ENCODE measurements at places on chromosomes 12 and 14.

GRCh38 chr14:52553002-52553670 lies 500 bp downstream of the GPR137C start:
- peak; percentile 17 for DNase-seq

- DNase-seq = no peak
Observed at GRCh38 chr12:106276032-106276740, 26.3 kb upstream of the TCP11L2 start.

GRCh38 chr12:132665794-132666193 lies 21.3 kb downstream of the POLE start:
- DNase-seq = no peak

GRCh38 chr14:89681086-89682018 lies 264.3 kb upstream of the FOXN3 start:
- DNase-seq = no peak

DNA sequence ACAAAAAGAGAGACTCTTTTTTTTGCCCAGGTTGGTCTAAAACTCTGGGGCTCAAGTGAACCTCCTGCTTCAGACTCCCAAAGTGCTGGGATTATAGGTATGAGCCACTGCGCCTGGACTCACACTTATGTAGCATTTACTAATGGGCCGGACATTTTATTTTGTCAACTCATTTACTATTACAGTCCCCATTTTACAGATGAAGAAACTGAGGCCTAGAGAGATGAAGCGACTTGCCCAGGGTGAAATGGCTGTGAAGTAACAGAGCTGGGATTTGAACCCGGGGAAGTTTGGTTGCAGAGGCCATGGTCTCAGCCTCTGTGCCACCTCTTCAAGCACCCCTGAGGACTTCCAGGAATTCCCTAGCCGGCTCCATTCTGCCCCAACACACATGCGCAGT lies 9.4 kb downstream of the HPD start:
- DNase-seq = no peak

- no peak for DNase-seq
Observed at GRCh38 chr12:52585066-52585465, 11.4 kb upstream of the KRT74 start.

DNA sequence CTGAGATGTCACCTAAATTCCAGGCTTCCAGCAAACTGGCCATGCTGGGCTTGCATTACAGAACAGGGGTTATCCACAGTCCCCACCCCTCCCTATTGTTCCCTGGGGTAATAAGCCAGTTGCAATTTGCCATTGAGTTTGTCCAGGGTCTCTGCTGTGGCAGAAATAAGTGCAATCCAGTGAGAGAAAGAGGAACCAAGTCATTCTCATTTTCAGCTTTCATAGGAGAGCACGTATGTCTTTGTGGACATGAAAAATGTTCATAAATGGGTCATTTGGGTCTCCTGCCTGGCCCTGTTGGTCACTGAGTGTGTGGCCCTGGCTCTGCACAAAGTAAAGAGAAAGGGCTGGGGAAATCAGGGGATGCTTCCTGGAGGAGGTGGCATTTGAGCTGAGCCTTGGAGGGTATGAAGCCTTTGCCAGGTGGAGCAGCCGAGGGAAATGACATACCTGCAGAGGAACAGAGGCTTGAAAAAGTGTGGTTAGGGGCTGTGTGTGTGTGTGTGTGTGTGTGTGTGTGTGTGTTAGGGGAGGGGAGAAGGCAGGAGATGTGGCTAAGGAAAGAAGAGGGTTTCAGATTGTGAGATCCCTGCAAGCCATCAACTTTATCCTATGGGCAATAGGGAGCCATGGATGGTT lies 29.3 kb downstream of the CMKLR1 start:
- DNase-seq = no peak

- DNase-seq = no peak
Observed at GRCh38 chr12:21541773-21542172, 15.7 kb downstream of the SPX start.

DNA sequence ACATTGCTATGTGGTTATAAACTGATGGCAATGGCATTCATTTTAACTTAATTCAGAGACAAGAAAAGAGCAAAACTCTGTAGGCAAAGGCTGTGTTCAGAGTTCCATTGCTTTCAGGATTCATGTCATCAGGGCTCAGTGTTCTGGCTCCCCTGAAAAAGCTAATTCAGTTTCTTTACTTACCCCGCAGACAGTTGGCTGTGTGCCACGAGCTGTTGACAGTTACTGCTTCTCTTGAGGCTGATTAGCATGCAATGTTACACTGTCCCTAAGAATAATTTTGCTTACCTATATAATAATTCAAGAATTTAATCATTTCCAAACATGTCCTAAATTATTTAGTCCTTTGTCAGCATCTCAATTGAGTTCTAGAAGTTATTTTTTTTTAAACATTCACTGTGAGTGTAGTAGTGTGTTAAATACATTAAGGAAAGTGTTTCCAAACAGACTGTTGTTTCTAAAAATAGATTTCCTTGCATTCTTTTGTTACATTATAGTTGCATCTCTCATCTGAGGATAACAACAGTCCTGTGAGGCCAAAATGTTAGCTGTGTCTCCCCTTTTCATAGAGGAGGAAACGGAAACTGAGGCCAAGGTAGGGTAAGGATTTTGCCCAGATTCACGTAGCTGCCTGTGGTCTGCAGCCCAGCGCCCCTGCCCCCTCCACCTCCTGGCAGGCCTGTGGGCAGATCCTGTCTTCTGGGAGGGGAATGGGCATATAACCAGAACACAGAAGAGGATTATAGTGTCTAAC lies 98.6 kb downstream of the PELI2 start:
- DNase-seq = no peak

DNA sequence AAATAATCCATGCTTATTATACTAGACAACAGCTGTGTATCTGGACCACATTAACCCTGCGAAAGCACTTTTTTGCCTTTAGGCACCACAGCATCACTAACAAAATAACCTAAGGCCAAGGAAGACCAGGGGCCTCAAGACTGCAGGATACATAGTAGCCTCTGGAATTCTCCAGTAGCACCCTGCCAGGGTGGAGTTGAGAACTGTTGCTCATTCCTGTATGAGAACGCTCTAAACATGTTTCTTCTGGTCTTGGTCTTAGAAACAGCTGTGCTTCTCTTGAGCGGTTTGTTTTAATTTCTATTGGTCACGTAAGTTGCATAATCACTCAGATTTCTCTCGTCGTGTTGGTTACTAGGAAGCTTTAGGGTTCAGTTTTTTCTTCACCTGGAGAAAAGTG lies 7.9 kb downstream of the B4GALNT3 start:
- DNase-seq = no peak

- DNase-seq = no peak
Observed at GRCh38 chr14:96297000-96297399, 41.0 kb downstream of the BDKRB1 start.

DNA sequence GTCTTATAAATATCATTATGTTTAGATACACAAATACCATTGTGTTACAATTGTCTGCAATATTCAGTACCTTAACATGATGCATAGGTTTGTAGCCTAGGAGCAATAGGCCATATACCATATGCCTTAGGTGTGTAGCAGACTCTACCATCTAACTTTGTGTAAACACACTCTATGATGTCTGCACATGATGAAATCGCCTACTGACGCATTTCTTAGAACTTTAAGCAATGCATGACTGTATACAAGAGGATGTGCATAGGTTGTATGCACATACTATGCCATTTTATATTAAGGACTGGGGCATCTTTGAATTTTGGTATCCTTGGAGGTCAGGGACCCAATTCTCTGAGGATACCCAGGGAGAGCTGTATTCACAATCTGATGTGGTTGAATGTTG lies 10.1 kb upstream of the BTG1 start:
- DNase-seq = no peak

- no peak for DNase-seq
Observed at GRCh38 chr14:100132903-100133510, 26.4 kb downstream of the DEGS2 start.

GRCh38 chr14:76525106-76525821 lies 149.3 kb downstream of the ESRRB start:
- DNase-seq = no peak

DNA sequence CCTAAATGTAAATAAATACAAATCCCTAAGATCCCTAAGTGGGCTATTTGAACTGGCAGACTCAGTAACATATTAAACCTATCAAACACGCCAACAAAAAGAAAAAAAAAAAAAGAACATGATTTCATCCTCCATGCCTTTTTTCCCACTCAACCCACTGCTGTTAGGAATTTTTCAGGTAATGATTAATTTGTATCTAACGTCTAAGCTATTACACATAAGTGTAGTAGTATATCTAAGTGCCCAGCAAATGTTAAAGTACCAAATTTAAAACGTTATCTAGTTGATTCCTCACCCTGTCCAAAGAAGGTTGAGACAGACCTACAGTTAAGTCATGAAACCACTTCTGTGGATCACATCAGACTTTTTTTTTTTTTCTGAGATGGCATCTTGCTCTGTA lies 16.4 kb upstream of the ARID4A start:
- no peak for DNase-seq

DNA sequence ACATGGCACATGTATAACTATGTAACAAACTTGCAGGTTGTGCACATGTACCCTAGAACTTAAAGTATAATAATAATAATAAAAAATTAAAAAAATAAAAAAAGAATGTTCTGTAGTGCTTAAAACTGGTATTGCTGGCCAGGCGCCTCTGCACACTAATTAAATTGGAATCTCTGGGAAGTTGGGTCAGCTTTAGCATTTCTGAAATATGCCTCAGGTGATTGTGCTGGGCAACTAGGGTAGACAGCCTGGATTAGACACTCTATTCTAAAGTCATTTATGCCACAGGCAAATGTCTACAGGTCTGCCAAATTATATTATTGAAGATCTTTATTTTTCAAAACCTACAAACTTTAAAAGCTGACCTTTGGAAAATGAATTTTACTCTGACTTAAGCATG lies 55.3 kb downstream of the PPM1H start:
- no peak for DNase-seq

DNA sequence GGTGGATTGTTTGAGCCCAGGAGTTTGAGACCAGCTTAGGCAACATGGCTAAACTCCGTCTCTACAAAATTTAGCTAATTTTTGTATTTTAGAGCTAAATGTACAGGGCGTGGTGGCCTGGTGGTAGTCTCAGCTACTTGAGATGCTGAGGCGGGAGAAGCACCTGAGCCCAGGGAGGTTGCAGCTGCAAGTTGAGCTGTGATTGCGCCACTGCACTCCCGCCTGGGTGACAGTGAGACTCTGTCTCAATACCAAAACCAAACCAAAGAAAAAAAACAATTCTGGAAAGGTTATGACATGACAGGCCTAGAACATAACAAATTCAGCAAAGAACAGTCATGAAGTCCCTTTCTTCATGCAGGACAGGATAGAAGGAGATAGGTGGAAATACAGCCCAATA lies 25.7 kb downstream of the WDR89 start:
- DNase-seq = no peak

GRCh38 chr14:30521899-30522736 lies 36.8 kb upstream of the G2E3 start:
- no peak for DNase-seq

GRCh38 chr12:89645434-89645833 lies 63.2 kb downstream of the ATP2B1 start:
- no peak for DNase-seq

DNA sequence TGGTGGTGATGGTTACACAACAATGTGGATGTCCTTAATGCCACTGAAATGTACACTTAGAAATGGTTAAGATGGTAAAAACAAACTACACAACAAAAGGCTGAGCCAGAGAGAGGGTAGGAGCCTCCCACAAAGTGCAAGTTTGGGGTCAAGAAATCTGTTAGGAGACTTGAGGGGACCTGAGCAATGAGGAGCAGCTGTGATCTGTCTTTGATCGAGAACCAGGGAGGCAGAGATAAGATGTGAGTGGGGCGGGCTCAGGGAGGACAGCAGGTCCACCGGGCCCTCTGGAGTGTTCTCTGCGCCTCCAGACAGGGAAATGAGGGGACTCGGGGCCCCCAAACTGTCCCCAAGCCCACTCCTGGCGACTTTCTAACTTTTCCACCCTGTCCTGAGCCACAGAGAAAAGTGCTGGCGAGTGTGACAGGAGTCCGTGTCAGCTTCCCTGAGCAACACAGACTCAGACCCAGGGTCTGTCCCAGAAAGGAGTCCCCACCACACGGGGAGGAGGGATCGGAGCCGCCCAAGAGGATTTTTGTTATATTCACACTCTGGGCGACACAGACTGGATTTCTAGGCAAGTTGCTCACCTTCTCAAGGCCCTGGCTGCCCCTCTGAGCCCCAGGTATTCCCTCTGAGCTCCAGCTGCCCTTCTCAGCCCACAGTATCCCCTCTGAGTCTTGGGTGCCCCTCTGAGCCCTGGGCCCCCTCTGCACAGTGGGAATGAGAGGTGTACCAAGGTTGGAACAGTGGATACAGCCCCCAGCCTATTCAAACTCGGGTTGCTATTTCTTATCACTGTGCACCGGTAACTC lies 11.5 kb upstream of the SCARB1 start:
- DNase-seq = no peak

DNA sequence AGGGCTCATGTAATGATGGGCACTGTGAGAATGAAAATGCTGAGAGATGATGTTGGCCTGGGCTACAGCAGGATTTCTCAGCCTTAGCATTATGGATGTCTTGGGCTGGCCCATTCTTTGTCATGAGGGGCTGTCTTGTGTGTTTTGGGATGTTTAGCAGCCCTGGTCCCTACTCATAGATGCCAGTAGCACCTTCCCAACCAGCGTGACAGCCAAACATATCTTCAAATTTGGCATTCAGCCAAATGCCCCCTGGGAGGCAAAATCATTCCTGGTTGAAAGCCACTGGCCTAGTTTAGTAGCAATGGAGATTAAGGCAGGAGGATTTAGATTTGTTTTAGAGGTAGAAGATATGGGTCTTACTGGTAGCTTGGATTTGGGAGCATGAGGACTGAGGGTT lies 26.6 kb downstream of the UBE3B start:
- DNase-seq = peak; percentile 41

GRCh38 chr12:118033323-118033722 lies 16.8 kb downstream of the RFC5 start:
- no peak for DNase-seq

GRCh38 chr12:66697404-66697803 lies 18.5 kb upstream of the GRIP1 start:
- DNase-seq = no peak

DNA sequence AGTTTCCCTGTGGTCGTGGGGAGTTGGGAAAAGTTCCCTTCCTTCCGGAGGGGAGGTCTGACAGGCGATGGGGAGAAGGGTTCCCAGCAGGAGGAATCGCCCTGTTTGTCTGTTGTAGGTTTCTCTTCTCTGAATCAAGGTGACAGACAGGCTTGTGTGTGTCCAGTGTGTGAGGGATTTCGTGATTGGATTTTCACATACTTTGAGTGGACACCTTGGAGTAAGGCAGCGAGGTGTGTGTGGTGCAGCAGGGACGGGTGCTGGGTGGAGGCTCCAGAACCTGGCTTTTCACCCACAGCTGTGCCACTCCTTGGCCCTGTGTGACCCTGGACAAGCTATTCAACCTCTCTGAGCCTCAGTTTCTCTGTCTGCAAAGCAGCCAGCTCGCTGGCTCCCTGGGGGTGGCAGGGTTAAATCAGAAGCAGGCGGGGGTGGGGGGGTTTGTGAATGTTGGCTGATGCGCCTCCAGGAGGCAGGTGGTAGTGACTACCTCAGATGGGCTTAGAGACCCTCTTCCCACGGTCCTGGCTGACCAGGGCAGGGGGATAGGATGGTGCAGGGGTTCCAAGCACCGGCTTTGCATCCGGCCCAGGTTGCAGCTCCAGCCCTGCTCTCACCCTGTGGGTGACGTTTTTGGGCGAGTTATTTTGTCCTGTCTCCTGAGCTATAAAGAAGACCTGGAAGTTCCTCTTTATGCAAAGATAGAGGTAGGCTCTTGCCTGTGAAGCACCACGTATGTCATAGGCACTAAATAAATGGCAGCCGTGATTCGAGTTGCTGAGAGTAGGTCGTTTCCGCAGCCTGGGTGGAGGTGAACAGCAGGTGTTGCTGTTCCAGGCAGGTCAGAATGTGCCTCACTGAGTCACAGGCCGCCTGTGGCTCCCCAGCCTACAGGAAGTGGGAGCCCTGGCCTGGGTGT lies 679 bp downstream of the BDKRB2 start:
- DNase-seq = no peak

Measured in NCI-H187 (cell line).